SJCRH30 (cell line): ENCODE measurements at places on chromosomes 12 and 14. TPM values are rescaled to one million over a fixed set of nuclear protein-coding genes. Genes with fewer than 3 reads are reported as not detected.

GRCh38 chr12:92928421-92928961 lies 604 bp downstream of the EEA1 start:
- peak; percentile 27 for DNase-seq
- peaks cover 7% of the 10 kb centered on the region; the same call in 1 of the 2 replicates for H3K4me1 ChIP-seq
- H3K36me3 ChIP-seq = no peaks in the 10 kb centered on the region
- H3K27me3 ChIP-seq = no peaks in the 10 kb centered on the region
- peak overlapping the region; percentile 76 for H3K27ac ChIP-seq

DNA sequence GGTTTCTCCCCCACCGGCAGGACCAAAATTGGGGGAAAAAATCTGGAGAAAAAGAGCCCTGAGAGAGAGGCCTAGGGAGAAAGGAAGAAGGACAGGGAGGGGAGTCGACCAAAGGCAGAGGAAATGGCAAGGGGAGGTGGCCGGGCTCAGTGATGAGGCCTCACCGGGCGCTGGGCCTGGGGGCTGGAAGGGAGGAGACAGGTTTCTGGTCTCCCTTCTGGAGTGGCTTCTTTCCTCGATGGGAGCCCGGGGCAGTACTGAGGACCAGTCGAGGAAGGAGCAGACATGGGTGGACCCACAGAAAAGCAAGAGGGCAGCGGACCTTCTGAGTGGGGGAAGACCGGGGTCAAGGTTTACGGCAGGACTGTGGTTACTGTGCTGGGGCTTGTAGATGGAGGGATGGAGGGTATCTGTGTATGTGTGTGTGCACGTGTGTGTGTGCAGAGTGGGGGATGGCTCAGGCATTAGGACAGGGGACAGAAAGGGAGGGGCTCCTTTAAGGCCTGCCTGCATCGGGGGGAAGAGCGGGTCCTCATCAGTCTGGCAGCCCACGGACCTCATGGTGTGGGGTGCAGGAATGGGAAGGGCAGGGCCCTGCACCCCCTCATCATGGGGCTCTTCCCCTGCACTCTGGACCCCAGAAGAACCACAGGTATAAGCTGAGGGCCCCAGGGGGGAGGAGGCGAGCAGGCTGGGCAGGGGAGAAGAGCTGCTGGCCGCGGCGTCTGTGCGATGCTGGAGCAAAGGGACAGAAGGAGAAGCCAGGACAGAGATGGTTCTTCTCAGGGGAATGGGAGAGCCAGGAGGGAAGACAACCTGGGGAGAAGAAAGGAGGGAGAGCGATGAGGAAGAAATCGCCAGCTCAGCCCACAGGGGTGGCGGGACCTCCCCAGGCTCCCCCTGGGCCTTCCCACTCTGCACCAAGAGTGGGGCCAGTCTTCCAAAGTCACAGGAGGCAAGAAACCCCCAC lies 15.1 kb upstream of the RPLP0 start:
- H3K27ac ChIP-seq = no peak overlapping the region
- no peaks in the 10 kb centered on the region for H3K4me1 ChIP-seq

- H3K27ac ChIP-seq = no peak overlapping the region
- H3K36me3 ChIP-seq = no peaks in the 10 kb centered on the region
- H3K4me3 ChIP-seq = no peak overlapping the region
These were observed 178.1 kb downstream of the ACSS3 start for GRCh38 chr12:81255947-81256346.

GRCh38 chr12:90695415-90695814 lies 259.6 kb downstream of the CCER1 start:
- H3K27ac ChIP-seq = no peak overlapping the region
- H3K27me3 ChIP-seq = no peaks in the 10 kb centered on the region
- no peak overlapping the region for H3K4me3 ChIP-seq
- no peaks in the 10 kb centered on the region for H3K4me1 ChIP-seq
- H3K36me3 ChIP-seq = no peaks in the 10 kb centered on the region

GRCh38 chr12:92908108-92908507 lies 21.0 kb downstream of the EEA1 start:
- H3K4me3 ChIP-seq = no peak overlapping the region
- peaks cover 20% of the 10 kb centered on the region for H3K4me1 ChIP-seq
- no peaks in the 10 kb centered on the region for H3K36me3 ChIP-seq
- no peak for DNase-seq
- no peak overlapping the region for H3K27ac ChIP-seq

DNA sequence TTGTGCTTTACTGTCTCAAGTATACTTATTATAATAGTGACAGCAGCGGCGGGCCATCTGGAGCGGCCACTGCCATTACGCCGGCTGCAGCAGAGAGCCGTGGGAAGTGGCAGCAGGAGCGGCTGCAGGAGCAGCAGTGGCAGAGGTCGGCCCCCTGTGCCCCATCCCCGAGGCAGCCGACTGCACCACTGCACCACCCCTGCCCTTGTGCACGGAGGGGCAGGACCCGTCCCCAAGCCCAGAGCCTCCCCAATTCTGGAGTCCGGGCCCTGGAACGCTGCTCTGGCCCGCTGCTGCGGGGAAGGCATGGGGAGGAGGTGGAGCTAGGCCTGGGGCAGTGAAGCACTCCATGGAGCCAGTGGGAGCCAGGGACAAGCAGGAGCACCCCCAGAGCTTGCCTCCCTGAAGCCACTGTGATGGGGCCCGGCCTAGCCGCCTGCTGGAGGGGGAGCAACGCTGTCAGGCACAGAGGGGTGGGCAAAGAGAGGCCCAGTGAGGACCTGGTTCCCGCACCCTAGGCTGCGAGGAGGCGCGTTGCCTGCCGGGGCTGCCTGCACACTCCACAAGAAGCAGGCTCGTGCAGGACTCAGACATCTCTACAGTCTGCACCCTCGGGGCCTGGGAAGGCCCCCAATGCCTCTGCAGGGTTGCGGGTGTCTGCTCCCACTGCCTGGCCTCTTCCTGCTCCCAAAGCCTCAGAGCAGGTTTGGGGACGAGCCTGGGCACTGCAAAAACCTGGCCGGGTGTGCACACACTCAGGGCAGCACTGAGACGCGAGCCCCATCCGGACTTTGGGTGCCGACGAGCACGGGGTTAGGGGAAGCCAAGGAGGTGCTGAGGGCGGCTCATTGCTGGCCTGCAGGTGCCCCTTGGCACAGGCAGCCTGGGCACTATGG lies 74.2 kb upstream of the RASSF8 start:
- no peak overlapping the region for H3K27ac ChIP-seq
- H3K4me3 ChIP-seq = no peak overlapping the region
- H3K36me3 ChIP-seq = no peaks in the 10 kb centered on the region
- H3K27me3 ChIP-seq = no peaks in the 10 kb centered on the region
- H3K4me1 ChIP-seq = no peaks in the 10 kb centered on the region

GRCh38 chr12:105562199-105562971 lies 231.9 kb downstream of the C12orf75 start:
- DNase-seq = peak; percentile 59
- peaks cover 12% of the 10 kb centered on the region for H3K4me1 ChIP-seq
- peak overlapping the region; percentile 78 for H3K27ac ChIP-seq

- no peaks in the 10 kb centered on the region for H3K36me3 ChIP-seq
- no peak overlapping the region for H3K4me3 ChIP-seq
- 0 out of 2 replicates have a peak, but pooled peaks cover 6% of the 10 kb centered on the region for H3K27me3 ChIP-seq
- no peak overlapping the region for H3K27ac ChIP-seq
- no peak for DNase-seq
These were observed 47.7 kb downstream of the MVK start for GRCh38 chr12:109621211-109621694.

DNA sequence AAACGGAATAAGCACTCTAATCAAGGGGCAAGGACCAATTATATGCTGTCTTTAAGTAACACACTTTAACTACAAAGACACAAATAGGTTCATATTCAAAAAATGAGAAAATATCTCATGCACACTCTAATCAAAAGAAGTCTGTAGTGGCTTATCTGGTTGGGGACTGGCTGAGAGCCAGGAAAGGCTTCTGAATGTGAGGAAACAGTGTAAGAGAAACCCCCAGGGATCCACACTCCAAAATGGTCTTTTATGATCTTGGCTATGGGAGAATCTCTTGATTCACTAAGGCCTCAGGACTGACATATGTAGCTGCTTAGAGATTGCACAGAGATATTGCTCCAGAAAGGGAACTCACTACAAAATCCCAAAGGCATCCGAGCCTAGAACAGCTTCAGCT lies 10.3 kb downstream of the CTSG start:
- no peaks in the 10 kb centered on the region for H3K4me1 ChIP-seq
- H3K36me3 ChIP-seq = no peaks in the 10 kb centered on the region
- DNase-seq = peak; percentile 13
- no peaks in the 10 kb centered on the region for H3K27me3 ChIP-seq

DNA sequence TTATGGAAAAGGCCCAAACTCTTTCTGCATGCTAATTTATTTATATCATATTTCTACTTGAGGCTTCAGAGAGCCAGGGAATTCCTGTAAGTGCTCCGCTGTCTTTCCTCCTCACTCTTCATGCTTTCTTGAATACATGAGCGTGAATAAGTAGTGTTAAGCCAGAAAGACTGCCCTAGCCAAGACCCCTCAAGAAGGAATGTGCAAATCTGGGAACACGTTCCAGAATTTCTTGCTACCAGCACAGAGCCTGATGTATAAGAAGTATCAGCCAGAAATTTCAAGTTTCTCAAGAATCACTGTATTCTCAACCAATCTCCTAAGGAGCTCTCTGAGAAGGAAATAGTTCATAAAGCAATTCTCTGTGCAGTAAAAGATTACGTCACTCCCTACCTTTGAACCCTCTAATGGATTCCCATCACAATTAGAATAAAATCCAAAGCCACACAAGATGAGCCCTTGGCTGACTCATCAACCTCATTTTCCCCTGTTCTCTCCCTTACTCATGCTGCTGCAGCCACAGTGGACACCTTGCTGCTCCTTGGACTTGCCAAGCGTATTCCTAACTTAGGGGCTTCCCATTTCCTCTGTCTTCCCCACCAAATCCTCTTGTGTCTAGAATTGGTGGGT lies 6.9 kb upstream of the TSPAN8 start:
- H3K27ac ChIP-seq = no peak overlapping the region
- no peaks in the 10 kb centered on the region for H3K36me3 ChIP-seq
- no peak for DNase-seq
- no peak overlapping the region for H3K4me3 ChIP-seq
- no peaks in the 10 kb centered on the region for H3K4me1 ChIP-seq

- no peak overlapping the region for H3K27ac ChIP-seq
- H3K4me3 ChIP-seq = no peak overlapping the region
- H3K36me3 ChIP-seq = peaks cover 21% of the 10 kb centered on the region; the same call in 1 of the 2 replicates
- H3K27me3 ChIP-seq = no peaks in the 10 kb centered on the region
- no peaks in the 10 kb centered on the region for H3K4me1 ChIP-seq
- no peak for DNase-seq
These were observed 18.3 kb downstream of the TMEM106C start for GRCh38 chr12:47981496-47982260.

DNA sequence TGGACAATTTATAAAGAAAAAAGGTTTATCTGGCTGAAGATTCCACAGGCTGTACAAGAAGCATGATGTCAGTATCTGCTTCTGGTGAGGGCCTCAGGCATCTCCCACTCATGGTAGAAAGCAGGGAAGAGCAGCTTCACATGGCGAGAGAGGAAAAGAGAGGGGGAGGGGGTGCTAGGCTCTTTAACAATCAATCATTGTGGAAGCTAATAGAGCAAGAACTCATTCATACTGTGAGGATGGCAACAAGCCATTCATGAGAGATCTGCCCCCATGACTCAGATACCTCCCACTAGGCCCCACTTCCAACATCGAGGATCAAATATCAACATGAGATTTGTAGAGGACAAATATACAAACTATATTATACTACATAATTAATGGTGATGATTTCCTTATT lies 361.9 kb upstream of the FAR2 start:
- no peak overlapping the region for H3K4me3 ChIP-seq
- H3K27ac ChIP-seq = no peak overlapping the region
- no peak for DNase-seq

DNA sequence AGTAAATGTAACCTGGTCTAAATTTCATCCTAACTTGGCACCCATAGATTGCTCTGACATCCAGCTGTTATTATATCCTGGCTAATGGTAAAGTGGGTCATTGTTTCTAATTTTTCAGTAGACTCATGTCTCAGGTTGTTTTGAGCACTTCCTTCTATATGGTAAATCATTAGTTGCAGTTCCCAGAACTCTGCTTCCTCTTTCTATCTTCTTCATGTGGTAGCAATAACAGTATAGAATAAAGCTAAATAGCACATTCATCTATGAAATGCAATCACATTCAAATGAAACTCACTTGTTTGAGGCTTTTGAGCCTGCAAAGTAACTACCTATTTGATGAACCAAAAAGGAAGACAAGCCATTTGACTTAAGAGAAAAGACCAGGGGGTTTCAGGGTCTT lies 65.1 kb upstream of the GZMB start:
- no peak for DNase-seq
- no peak overlapping the region for H3K27ac ChIP-seq
- H3K27me3 ChIP-seq = no peaks in the 10 kb centered on the region
- no peaks in the 10 kb centered on the region for H3K36me3 ChIP-seq
- H3K4me1 ChIP-seq = no peaks in the 10 kb centered on the region
- H3K4me3 ChIP-seq = no peak overlapping the region

GRCh38 chr14:59271734-59272133 lies 83.3 kb downstream of the DAAM1 start:
- no peak overlapping the region for H3K4me3 ChIP-seq
- H3K36me3 ChIP-seq = no peaks in the 10 kb centered on the region
- peaks cover 19% of the 10 kb centered on the region for H3K4me1 ChIP-seq
- H3K27ac ChIP-seq = no peak overlapping the region
- H3K27me3 ChIP-seq = no peaks in the 10 kb centered on the region
- no peak for DNase-seq

GRCh38 chr12:56622535-56622934 lies 7.6 kb downstream of the BAZ2A start:
- H3K36me3 ChIP-seq = peaks cover 5% of the 10 kb centered on the region; the same call in 1 of the 2 replicates
- no peaks in the 10 kb centered on the region for H3K4me1 ChIP-seq
- H3K27me3 ChIP-seq = no peaks in the 10 kb centered on the region
- H3K4me3 ChIP-seq = no peak overlapping the region
- no peak overlapping the region for H3K27ac ChIP-seq

GRCh38 chr12:25433581-25434325 lies 119.3 kb downstream of the LMNTD1 start:
- DNase-seq = no peak
- H3K27ac ChIP-seq = no peak overlapping the region
- H3K36me3 ChIP-seq = no peaks in the 10 kb centered on the region

DNA sequence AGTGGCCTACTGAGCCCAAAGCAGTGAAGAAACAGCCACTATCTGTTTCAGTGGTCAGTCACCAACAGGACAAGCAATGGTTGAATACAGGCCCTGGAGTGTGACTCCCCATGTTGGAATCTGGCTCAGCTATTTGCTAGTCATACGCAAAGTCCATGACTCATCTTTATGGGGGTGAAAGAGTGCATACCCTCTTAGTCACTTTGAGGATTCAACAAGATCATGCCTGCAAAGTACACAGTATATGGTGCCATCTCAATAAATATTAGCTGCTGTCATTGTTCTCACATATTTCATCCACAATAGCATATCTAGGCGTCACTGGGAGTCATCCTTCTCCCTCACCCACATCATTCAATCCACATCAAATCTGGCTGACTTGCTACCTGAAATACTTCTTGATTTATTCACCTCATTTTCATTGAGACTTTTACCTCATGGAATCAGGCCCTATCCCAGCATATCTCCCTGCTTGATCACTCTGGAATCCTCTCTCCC lies 26.4 kb upstream of the STAB2 start:
- no peak overlapping the region for H3K4me3 ChIP-seq
- no peaks in the 10 kb centered on the region for H3K27me3 ChIP-seq
- H3K27ac ChIP-seq = no peak overlapping the region
- DNase-seq = peak; percentile 17
- no peaks in the 10 kb centered on the region for H3K4me1 ChIP-seq

TNFRSF1A gene
- total RNA-seq = 34.3 and 40.2 TPM in 2 replicates

GALNT9 gene
- total RNA-seq = 0.08 and 0.36 TPM in 2 replicates

MYH6 gene
- not detected in 2 replicates for total RNA-seq

TRHDE gene
- 0.08 and 0.26 TPM in 2 replicates for total RNA-seq

CCDC177 gene
- total RNA-seq = 0.06 and 0.25 TPM in 2 replicates

FAIM2 gene
- 0.58 and 0.67 TPM in 2 replicates for total RNA-seq

TSHR gene
- 0.30 TPM in 1 of 2 replicates, not detected in the other for total RNA-seq

AP1G2 gene
- total RNA-seq = not detected in 2 replicates
